ENCODE measurements at places on chromosomes 4 and X.

- peak; percentile 31 for DNase-seq
Observed at GRCh38 chr4:48546336-48546735, 56.3 kb downstream of the ZAR1 start.

GRCh38 chr4:1449475-1449832 is 43.2 kb upstream of the NKX1-1 start:
- DNase-seq = no peak

GRCh38 chrX:45372151-45372550 is 171.5 kb upstream of the DIPK2B start:
- no peak for DNase-seq

- no peak for DNase-seq
Observed at GRCh38 chr4:41213625-41214135, 662 bp downstream of the APBB2 start.

DNA sequence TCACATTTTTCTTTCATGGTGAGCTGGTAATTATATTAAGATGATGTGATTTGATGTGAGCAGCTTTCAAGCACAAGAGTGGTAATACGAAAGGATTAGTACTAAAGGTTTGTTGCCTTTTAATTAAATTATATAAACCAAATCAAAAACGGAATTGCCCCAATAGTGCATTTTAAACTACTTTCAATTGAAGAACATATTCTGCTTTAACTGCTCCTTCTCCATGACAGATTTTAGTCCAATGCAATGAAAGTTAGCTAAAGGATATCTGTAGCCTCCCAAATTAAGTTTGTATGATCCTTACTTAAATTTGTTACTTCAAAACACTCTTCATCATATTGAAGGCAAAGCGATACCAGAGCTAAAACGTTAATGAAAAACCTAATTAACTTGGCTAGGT is 447.1 kb upstream of the AMOT start:
- no peak for DNase-seq

DNA sequence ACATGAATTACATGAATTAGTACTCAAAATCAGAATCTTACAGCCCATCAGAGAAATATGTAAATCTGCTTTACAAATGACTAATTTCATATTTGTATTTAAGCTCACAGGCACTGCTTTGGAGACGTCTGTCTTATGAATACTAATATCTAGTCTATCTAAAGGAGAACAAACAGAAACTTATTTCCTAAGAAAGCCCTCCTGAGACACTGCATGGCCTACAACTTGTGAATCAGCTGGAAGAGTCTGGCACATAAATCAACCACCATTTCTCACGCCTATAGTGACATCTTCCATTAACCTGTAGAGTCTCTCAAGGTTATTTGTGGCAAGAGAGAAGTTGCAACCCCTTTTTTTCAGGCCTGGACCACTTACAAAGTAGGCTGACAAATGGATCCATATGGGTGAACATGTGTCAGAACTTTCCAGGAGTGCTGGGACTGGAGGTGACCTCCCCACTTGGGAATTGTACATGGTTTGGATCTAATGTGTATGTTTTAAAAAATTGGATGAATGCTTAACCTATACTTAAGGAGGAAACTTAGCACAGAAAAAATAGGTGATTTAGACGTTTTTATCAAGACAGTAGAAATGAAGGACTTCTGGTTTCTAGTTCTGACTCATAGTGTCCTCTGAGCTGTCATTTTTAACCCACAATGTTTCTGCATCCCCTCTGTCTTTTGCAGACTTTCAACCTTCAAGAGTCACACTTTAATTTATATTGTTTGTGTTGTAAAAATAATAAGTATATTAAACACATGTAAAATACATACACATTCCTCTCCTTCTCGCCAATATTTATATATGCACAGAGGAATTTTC is 83.2 kb upstream of the ARHGAP24 start:
- no peak for DNase-seq

- no peak for DNase-seq
Observed at GRCh38 chr4:175946472-175947116, 119.0 kb upstream of the WDR17 start.

GRCh38 chrX:17986440-17986839 is 125.3 kb upstream of the RAI2 start:
- no peak for DNase-seq

- DNase-seq = peak; percentile 81
Observed at GRCh38 chr4:98929341-98930267, 671 bp upstream of the EIF4E start.

DNA sequence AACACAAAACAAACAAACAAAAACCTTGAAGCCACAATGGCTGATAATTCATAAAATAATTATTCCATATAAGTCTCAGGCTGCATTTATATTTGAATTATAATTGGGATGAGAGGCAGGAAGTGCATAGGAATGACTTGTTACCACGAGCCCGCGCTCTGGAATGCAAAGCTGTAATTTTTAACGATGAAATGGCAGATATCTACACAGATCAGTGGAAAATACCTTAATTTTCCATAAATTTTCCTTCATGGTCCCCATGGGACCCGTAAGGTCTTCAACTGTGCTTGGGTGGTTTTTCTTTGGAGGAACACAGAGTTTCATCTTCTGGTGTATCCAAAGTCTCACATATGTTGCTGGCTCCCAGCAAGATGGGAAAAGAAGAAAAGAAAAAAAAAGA is 226.8 kb downstream of the SHOX start:
- no peak for DNase-seq

- no peak for DNase-seq
Observed at GRCh38 chr4:183831683-183832082, 73.4 kb upstream of the STOX2 start.

- DNase-seq = no peak
Observed at GRCh38 chrX:37816766-37817165, 30.6 kb downstream of the DYNLT3 start.

DNA sequence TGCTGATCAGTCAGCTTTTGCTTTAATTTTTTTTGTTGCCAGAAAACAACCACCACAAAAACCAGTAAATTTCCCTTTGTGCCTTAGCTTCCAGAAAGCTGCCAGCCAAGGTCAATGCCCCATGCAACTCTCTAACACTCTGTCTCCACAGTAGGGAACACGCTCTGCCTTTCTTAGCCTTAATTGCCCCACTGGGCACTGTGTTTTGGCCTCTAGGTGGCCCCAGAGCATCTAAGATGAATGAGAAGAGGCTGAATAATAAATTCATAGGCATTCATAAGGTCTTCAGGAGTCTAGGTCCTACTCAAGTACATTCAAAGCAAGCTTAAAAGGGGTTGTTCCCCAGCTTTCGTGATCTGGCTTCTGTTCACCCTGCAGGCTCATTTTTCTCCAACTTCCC is 57.7 kb upstream of the PASD1 start:
- no peak for DNase-seq

DNA sequence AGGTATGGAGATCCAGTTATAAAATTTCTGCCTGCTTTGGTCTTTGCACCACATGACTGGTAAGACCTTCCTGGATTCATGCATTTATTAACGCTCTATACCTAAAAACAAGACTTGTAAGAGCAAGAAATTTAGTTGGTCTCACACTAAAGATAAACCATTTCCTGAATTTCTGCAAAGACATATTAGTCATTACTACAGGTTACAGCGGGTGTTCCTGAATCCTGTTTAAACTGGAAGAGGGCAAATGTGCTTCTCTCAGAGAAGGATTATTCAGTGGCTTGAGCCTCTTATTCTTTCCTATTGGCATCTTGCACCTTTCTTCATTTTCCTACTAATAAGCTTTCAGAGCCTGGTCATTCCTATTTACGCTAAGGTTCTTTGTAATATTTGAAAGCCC is 397.6 kb upstream of the TENM3 start:
- DNase-seq = no peak

- no peak for DNase-seq
Observed at GRCh38 chrX:17438221-17438620, 63.2 kb downstream of the NHS start.

DNA sequence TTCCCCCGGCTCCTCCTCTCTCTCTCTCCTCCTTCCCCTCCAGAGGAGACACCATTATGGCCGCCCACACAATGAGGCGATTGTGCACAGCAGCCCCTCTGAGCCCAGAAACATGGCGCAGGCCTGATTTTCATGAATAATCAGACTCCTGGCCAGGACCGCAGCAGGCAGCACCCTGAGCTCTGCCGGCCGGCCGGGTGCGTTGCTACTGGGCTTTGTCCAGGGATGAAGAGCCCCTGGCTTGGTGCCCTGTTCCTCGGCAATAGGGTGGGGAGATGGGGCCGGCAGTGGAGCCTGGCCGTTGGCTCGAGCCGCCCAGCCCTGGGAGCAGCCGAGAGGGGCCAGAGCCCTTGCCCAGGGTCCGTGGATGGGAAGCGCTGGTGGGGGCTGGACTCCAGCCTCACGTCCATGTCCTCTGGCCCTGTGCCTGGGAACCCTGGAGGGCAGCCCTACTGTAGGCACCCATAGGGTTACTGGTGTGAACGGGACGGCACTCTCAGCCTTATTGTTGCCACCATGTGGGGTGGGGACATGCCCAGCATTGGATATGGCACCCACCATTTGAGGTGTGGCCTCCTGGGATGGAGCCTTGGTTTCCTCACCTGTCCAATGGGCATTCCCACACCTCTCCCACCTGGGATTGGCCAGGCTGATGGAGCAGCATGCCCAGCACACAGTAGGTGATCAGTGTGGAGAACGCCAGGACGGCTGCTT is 103.0 kb downstream of the SORCS2 start:
- DNase-seq = no peak

DNA sequence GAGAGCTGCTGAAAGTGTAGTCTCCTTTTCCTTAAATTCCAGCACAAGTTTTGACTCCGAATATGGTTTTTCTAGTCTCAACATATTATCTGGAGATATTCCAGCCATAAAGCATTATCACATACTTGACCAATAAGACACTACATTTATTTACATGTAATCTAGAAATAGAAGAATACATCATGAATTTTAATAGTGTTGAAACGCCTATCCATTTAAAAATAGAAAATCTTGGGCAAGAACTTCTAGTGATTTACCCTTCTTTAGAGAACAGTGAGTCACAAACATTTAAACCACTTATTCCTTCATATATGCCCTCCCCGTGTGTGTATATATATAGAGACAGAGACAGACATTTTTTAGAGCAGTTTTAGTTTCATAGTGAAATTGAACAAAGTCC is 161.5 kb downstream of the SOWAHB start:
- DNase-seq = no peak

GRCh38 chrX:89053223-89053622 is 306.2 kb downstream of the CPXCR1 start:
- no peak for DNase-seq

DNA sequence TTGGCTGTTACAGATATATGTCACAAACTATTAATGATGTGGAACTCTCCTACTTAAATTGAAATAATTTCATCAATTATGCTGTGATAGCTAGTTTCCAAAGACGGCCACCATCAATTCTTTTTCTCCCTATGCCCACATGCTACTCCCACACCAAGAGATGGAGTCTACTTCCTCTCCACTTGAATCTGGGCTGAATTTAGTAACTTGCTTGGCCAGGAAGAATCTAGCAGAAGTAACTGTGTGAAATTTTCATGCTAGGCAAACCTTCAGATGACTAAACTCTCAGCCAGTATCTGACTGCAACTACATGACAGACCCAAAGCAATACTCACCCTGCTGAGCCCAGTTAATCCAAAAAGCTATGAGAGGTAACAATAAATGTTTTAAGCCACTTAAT is 3.2 kb downstream of the SEPSECS start:
- no peak for DNase-seq

DNA sequence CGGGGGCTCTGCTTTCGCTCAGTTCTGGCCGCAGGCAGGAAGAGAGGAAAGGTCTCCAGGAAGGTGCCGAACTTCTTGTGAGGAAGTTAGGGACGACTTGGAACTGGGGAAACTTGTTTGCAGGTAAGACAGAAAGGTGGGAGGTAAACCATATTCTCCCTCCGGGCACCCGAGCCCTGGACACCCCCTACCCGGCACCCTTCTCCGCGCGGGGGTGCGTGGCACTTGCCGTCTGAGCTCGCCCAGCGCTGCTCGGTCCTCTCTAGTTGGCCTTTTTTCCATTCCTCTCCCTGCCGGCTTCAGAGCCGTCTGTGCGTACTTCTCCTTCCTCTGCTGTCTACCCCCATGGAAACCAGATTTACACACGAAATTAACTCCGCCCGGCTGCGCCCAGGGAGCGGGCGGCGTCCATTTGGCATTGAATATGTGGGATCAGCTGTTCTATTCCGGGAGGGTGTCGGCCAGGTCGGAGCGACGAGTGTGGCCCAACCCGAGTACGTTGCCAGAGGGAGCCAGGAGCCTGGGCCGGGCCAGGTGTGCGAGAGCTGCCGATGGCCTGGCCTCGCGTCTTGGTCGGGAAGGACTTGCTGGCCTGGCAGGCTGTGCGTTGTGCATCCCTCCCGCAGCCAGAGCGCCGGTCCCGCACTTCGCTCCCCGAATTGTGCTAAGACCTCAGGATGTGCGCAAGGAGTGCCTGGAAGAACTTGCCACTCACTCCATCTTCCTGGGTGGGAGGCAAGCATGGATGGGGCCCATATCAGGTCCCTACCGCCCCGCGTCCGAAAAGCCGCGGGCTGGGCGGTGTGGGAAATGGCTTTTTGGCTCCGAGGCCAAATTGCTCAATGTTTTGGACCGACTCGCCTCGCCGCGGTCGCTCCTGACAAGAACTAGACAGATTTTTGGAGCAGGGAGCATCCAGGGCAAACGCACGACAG is 1.7 kb downstream of the PDGFRA start:
- DNase-seq = no peak

DNA sequence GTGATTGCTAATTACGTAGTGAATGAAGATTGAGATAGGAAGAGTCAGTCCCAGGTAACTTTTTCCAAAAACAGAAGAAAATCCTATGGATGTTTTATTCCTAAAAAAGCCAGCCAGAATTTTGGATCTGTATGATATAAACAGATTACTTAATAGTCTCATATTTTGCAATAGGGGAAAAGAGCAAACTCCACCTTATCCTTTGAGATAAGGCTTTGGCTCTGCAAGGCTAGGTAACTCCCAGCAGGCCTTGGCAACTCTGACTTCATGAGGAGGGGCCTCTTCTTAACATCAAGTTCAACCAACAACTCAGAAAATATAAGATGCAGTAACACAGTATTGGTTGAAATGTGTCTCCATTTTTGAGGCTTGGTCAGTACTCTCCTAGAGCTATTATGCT is 98.7 kb upstream of the SLC4A4 start:
- no peak for DNase-seq

- no peak for DNase-seq
Observed at GRCh38 chrX:40170830-40171512, 73.2 kb upstream of the BCOR start.

- DNase-seq = no peak
Observed at GRCh38 chr4:137206781-137207180, 325.5 kb downstream of the PCDH18 start.

GRCh38 chr4:110196206-110196870 is 2.1 kb downstream of the ELOVL6 start:
- DNase-seq = no peak

DNA sequence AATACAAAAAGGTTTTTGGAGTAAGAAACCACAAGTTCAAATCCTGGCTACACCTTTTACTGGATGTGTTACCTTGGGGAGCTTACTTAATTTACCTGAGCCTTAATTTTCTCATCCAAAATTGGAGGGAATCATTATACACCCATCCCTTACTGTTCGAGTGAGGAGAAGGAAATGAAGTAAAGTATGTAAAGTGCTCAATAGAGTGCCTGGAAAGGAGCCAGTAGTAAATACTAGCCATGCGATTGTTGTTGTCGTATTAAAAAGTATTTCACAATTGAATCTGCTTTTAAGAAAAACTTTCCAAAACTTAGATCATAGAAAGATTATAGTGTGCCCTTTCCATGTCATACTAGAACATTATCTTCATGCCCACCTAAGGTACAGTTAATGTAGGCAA is 124.5 kb downstream of the ATXN3L start:
- no peak for DNase-seq

GRCh38 chr4:108417923-108418322 is 202.5 kb upstream of the RPL34 start:
- no peak for DNase-seq

GRCh38 chr4:128290526-128290925 is 2.9 kb upstream of the PGRMC2 start:
- DNase-seq = no peak
